ENCODE measurements at places on chromosomes 5 and 9.

- DNase-seq: no peak
These were observed 9.6 kb downstream of the LAMC3 start for GRCh38 chr9:131018621-131019020.

DNA sequence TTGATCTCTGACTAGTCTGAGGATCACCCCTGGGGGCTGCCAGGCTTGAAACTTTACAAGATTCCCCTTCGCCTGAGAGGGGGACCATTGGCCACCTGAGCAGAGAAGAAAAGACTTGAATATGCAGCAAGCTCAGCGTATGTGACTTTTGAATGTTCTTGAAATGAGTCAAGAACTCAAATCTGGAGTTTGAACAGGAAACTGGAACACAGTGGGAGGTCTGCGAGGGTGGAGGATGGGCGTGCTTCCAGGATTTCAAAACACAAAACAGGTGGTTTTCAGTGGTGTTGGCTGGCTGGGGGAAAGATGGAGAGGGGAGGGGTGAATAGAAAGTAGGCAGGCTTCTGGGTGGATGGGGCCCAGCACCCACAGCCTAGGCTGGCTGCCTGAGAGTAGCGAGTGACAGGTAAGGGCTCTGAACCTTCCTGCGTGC, 40.6 kb downstream of the TMEM174 start:
- peak; percentile 96 for DNase-seq

DNA sequence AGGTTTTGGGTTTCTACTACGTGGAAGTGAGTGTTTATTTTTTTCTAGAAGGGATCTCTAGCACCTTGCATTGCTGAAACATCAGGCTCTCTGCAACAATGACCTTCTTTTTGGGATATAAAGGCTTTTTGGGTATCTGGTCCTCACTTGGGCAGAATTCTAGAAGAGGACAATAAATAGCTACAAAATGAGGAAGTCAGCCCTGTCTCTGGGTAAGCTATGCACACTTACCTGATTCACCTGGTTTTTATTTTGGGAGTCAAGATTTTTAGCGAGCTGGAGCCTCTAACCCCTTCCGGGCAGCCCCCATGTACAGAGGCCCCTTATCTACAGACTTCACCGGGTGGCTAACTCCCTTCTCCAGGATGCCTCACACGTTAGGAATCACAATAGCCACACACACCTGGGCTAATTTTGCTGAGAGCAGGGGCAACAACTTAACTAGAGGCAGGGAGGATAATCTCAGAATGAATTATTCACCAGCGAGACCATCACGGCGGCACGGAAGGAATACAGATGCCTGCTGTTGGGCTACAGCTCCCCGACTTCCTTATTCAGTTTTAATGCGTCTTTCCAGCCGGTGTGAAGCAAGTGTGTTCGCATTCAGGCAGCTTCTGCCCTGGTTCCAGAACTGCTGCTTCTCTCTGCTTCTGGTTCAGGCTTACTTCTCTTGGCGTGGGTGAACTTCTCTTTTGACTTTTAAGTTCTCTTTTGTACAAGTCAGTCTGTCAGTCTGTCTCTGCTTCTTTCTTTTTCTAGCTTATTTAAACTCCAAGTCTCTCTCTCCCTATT, 341.0 kb upstream of the PANK3 start:
- DNase-seq: no peak

GRCh38 chr9:112169368-112169767, 5.7 kb downstream of the SUSD1 start:
- DNase-seq: no peak

GRCh38 chr9:129253803-129254381, 75.8 kb upstream of the IER5L start:
- peak; percentile 31 for DNase-seq

DNA sequence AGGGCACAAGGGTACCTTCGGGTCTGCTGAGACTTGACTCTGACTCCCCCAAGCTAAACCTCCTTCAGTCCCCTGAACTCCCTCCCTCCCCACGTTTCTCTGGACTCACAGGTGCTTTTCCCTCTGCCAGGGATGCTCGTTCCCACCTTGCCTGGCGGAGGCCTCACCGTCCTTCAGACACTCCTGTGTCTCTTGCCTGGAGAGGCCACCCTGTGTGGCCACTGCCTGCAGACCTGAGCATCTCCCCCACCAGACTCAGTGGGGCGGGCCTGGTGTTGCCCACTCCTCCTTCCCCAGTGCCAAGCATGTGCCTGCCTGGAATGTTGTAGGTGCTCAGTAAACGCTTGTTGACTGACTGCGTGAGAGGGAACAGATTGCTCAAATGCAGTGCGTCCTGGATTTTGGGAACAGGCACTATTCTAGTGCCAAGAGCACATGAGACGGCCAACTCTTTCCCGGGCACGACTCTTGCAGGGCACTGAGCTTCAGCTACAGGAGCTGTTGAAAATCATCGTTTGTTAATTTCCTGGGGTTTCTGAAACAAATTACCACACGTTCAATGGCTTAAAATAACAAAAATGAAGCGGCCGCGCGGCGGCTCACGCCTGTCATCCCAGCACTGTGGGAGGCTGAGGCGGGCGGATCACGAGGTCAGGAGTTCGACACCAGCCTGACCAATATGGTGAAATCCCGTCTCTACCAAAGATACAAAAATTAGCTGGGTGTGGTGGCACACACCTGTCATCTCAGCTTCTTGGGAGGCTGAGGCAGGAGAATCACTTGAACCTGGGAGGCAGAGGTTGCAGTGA, 71.0 kb upstream of the BARHL1 start:
- no peak for DNase-seq

- no peak for DNase-seq
These were observed 922.2 kb upstream of the SEMA6A start for GRCh38 chr5:117496801-117497200.

DNA sequence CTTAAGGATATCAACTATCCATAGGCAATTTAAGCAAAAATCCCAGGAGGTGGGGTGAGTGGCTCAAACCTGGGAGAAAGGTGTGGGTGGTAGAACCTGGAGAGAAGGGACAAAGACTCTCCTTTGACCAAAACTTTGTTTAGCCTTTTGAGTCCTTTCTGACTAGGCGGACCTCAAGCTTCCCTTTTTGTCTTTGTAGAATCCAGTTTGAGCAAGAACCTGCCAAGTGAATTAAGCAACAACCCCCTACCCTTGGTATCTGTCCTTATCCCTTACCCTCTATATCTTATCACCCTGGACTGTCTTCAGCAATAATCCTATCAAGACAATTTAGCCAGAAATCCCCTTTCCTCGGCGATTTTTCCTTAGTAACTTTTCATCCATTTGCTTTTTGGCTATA, 53.5 kb upstream of the SLC28A3 start:
- no peak for DNase-seq

GRCh38 chr5:168123631-168124528, 167.6 kb upstream of the WWC1 start:
- DNase-seq: no peak

DNA sequence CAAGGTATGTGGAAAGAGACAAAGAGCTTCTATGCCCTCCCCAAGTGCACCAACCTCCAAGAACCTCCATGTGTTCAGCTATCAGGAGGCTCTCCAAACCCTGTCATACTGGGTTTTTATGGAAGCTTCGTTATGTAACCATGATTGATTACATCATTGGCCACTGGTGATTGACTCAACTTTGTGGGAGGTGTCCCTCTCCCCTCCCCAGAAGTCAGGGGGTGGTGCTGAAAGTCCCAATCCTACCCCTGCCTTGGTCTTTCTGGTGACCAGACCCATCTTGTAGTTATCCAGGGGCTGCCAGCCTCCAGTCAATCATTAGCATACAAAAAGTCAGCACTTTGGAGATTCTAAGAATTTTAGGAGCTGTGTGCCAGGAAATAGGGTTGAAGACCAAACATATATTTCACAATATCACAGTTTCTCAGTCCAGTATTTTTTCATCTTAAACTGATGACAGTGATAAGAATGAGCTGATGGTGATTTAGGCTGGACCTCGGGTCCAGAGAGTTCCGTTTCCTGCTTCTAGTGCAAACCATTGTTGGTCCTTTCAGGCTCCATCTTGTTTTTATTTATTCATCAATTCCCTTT, 27.3 kb upstream of the FANCC start:
- DNase-seq: no peak

GRCh38 chr5:112386766-112387165, 32.3 kb downstream of the EPB41L4A start:
- no peak for DNase-seq

DNA sequence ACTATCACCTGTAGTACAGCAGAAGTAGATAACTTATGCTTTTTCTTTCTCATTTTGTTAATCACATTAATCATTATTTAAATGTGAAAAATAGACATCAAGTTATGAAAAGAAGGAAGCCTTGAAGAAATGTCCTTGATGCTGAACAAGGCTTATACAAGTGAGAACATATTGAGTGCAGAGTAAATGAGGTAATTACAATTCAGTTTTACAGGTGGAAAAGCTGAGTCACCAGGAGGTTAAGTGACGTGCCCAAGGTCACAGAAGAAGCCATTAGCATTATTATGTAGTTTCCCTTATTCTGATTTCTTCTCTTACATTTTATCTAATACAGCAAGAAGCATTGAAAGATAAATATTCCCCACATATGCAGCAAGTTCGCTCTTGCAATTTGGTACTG, 998.5 kb upstream of the CDH6 start:
- DNase-seq: no peak

- DNase-seq: peak; percentile 46
These were observed at the start of gene GPRIN1 for GRCh38 chr5:176609724-176610434. GPRIN1 (minus strand) TSS chr5:176610156; CDS start chr5:176599834, 10,322 bp downstream.

DNA sequence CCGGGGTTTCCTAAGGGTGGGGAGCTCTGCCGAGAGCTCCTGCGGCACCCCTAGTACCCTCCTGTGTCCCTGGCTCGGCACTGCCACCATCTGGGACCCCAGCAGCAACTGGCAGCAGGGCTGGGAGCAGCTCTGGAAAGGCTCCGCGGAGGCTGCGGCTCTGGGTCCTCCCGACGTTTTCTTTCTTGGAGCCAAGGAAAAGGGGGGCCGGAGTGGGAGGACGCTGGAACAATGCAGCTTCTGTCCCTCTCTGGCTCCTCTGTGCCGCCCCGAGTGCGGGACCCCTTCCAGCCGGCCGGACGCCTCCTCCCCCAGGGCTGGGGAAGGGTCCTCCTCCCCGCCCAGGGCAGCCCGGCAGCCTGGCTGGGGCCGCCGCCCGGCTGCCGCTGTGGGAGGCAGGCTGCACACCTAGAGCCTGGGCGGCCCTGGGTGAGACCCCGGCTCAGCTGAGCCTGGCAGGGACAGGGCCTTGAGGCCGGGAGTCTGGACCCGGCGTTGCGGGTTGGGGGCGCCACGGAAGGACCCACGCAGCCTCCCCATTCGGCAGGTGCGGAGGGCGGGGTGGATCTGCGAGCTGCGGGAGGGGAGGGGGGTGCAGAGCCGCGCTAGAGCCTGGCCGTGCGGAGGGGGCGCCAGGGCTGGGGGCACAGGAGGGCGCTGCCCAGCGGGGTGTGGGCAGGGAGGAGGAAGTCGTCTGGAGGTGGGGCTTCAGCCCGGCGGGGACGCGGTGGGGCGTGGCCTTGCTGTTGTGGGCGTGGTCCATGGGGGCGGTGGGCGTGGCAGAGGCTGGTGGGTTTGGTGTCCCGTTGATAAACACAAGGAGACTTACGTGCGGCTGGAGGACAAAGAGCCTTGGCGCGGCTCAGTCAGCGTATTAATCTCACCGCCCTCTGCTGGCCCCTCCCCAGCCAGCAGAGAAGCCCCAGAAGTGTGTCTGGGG, 15.1 kb downstream of the GPSM1 start:
- DNase-seq: peak; percentile 36

DNA sequence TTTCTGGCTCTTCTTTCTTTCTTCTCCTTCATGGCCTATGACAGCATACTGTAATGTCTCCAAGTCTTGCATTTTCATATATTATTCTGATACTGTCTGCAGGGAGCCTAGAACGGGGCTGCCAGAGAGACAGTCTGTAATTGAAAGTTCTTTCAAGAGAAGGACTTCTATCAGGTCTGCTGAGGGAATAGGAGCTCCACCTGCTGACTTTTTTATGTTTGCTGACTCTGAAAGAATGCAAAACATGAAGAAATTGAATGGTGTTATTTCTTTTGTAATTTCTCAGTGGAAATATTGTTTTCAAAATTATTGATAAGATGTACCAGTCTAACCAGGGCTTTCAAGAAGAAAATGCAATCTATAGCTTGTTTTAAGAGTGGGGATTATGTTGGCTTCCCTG, 121.9 kb upstream of the RFX3 start:
- DNase-seq: no peak

GRCh38 chr5:125043781-125044391, 297.4 kb upstream of the ZNF608 start:
- peak; percentile 97 for DNase-seq
